Caco-2 (cell line): ENCODE measurements at places on chromosomes 2 and 18.

GRCh38 chr2:207474863-207475485, 54.8 kb upstream of the CREB1 start:
- no peak for DNase-seq

- no peak for DNase-seq
Observed at GRCh38 chr18:13454363-13455150, 236.0 kb downstream of the LDLRAD4 start.

GRCh38 chr2:207621501-207622039, 3.6 kb downstream of the METTL21A start:
- DNase-seq = no peak

GRCh38 chr2:226638576-226638975, 161.0 kb downstream of the IRS1 start:
- DNase-seq = no peak

DNA sequence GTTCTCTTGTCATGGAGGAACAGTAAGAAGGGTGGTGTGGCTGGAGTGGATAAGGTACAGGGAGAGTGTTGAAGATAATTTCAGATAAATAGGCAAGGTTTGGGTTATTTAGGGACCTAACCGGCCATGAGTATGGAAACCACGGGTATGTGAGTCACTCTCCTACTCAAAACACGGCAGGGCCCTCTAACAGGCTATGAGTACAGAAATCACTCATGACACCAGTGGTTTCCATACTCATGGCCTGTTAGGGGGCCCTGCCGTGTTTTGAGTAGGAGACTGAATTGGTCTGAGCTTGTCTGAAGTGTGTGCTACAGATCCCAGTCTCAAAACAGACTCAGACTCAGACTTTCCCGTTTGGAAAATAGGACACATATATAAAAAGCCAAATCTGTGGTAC, 428.4 kb upstream of the HNMT start:
- DNase-seq = no peak

DNA sequence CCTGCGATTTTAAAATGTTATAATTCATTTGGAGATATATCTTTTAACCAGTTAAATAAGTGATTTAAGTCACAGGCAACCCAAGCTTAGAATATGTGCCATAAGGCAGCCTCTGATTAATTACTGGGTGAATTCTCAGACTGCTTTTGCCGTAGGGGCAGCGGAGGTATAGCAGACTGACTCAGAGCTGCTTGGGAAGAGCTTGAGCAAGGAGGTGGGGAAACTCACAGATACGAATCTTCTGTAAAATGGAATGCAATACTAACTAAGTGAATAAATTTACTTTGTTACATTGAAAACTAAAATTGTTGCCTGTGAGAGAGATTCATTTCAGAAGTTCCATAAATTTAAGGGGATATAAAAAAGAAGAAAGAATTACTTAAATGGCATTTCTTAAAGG, 115.4 kb downstream of the KYNU start:
- no peak for DNase-seq

GRCh38 chr2:75605770-75606529, 40.6 kb upstream of the MRPL19 start:
- no peak for DNase-seq

GRCh38 chr18:59610546-59611140, 86.6 kb downstream of the CCBE1 start:
- no peak for DNase-seq

DNA sequence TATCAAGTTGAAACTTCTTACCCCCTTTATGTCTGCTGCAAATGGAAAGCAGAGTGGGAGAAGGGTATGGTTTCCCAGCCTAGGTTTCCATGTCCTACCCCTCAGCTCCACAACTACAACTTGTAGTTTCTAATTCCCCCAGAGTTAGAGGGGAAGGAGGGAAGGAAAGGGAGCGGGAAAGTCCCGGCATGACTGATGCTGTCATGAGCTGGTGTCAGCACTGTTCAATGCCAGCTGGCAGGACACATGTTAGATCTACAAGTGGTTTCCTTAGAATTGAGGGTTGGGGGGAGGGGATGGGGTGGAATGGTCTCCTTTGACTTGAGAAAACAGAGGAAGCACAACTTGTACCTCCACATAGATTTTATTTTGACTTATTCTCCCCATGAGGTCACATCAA, 194.0 kb downstream of the MBD2 start:
- no peak for DNase-seq

- DNase-seq = no peak
Observed at GRCh38 chr2:95387358-95387757, 15.2 kb upstream of the FAHD2A start.

GRCh38 chr2:117771969-117772630, 42.4 kb upstream of the DDX18 start:
- peak; percentile 30 for DNase-seq

- no peak for DNase-seq
Observed at GRCh38 chr2:235077046-235077445, 125.2 kb downstream of the SH3BP4 start.

DNA sequence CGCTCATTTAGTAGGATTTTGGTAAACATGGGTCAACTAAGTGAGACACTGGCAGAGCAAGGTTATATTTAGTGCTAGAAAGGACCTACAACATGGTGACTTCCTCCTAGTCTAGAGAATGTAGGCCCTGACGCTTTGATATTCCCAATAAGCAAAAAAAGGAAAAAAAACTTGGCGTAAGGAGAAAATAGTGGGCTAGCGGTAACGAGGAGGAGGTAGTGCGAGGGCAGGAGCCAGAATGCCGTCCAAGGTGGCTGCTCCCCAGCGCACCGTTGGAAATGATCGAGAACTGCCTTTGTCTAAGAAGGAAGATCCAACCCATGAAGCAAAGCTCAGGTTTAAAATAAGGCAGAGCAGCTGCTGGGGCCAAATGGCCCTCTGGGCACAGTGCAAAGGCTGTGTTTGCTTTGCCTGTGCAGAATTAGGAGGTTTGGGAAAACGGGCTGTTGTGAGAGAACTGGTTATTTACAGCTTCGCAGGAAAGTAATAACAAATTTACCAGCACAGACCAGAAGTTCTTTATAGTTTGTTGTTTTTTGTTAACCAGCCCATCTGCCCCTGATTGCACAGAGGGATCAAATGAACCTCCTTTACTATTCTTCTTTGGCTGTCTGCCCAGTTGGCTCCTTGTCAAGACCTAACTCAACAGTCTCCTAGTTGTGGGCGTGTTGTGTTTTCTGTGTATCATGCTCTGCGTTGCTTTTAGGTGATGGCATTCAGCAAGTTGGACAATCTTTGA, 86.6 kb downstream of the ITGB1BP1 start:
- no peak for DNase-seq

GRCh38 chr2:23367760-23368159, 17.2 kb upstream of the KLHL29 start:
- no peak for DNase-seq

DNA sequence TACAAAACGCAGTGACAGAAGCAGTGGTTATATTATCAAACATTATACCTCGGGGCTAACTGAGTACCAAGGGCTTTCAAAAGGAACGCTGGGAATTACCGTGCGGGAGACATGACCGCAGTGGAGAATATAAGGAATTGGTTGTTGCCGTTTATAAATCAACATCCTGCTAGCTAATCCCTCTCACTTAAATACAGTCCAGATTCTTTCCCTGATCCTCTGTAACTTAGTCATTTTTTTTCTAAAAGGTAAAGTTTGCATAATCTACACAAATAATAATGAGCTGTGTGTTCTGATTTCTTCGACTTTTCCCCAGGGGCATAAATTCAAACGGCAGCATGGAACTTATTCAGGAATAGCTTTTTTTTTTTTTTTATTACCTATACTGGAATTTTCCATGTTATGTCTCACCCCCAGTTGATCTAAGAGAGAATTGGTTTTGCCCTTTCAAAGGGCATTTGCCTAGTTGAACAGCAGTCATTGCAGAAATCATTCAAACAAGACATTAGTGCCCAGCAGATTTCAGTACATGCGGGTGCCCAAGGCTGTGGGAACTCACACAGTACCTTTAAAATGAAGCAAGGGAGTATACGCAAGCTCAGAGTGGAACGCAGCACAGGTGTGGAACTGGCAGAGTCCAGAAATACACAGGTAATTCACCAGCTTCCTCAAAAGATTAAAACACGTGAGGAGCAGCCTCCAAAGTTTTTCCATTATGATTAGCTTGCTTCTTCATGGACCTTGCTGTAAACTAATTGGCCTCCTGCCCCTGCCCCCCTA, 63.9 kb downstream of the SMIM21 start:
- DNase-seq = no peak

GRCh38 chr2:119208791-119209203, 14.8 kb upstream of the STEAP3 start:
- DNase-seq = no peak

- no peak for DNase-seq
Observed at GRCh38 chr18:39966275-39966674, 1988.8 kb upstream of the PIK3C3 start.

DNA sequence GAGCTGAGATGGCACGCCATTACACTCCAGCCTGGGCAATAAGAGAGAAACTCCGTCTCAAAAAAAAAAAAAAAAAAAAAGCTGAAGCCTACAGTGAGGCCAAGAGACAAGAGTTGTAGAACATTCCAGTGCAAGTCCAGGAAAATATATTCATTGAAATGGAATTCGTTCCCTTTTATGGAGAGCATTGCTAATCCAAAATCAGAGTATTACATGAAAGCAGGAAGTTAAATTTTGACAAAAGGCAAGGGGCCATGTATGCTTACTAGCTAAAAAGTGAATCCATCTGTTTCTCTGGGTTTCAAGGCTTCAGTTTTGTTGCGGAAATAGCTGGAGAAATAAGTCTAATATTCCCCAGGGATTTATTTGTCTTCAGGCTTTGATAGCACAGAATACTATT, 471.7 kb downstream of the THSD7B start:
- DNase-seq = no peak

- no peak for DNase-seq
Observed at GRCh38 chr18:24009651-24010333, 4.8 kb upstream of the TTC39C start.

DNA sequence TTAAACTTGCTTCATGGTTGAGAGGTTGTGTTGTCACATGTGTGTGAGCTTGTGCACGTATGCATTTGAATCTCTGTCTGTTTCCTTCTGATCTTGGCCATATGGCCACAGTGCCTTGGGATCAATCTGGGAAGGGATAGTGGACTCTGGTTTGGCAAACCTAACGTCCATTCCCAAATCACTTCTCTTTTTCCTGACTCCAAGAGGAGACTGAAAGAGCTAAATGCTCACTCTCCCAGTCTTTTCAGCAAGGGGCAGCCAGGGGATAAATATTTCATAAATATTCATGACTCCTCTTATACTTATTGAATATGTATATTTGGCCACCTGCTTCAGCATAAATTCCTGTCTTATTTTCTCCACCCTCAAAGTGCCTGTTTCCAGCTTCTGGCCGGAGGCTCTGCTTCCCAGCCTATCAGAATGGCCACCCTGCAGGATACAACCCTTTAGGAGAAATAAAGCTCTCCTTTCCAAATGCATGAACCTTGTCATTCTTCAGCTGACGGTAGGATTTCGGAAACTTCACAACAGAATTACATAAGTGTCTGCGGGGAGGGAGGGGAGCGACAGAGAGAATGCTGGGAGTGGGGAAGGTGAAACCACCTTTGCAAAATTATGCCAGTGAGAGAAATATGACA, 112.2 kb upstream of the COPS8 start:
- DNase-seq = no peak

GRCh38 chr2:19357402-19358241, 801 bp downstream of the OSR1 start:
- no peak for DNase-seq

DNA sequence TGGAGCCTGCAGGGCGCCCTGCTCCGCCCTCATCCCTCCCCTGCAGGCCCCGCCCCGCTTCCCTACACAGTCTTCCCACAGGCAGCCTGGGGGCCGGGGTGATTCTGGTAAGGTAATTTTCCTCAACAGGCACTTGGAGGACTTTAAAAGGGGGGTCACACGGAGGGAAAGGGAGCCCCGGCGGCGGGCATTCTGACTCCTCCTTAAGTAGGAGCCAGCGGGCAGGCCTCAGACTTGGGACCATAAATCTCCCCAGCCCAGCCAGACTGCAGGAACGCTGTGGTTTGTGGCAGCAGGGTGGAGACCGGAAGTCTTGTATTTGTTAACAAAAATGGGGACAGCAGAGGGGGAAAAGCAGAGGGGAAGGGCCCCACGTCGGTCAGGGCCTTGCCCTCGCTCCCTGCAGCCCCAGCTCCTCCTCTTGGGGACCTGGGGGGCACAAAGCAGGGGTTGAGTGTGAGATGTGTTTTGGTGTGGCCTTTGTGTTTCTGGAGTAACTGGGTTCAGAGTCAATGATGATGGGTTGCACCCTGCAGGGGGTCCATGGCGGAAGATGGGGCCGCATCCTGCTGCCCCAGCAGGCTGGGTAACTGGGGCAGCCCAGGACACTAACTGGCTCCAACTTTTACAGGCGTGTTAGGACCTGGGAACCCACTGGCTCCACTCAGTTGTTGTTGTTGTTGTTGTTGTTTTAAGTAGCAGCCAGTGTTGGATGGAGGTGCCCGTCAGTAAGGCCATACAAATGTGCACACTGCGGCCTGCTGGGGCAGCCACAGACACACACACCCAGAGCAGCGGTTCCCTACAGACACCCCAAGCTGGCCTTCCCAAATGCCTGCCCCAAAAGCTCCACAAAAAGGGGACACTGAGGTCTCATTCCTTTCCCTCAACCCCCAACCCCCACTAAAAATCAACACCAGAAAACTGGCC, 27.7 kb downstream of the SMAD7 start:
- no peak for DNase-seq

DNA sequence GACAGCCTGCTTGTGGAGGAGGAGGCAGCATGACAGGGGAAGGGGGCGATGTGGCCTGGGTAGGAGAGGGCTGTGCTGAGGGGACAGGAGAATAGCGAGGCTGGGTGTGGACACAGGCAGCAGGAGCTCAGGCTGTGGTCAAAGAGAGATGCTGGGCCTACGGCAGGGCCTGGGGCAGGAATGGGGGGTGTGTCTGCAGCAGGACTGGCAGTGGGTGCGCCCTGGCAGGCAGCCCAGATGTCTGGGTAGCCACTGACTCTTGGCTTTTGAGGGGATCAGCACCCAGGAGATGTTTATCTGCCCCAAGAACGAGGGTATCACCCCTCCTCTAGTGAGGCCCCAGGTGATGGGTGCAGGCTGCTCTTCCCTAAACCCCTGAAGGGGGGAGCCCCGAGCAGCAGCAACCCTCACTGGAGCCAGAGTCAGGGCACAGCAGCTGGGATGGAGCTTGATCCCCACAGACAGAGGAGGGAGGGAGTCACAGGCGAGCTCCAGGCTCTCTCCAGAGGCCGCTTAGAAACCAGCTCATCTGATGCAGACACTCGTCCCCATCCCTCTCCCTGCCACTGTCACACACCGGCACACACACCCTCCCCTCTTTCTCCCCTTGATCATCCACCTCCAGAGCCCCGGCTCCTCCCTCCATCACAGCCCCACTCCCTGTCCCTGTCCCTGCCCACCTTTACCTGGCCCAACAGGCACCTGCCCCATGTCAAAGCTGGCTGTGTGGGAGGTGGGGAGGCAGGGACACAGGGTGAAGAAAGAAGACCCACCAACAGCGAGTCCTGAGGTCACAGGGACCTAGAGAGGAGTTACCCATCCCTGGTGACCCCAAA, 29.8 kb upstream of the TNS1 start:
- DNase-seq = no peak
